ENCODE measurements at places on chromosomes 1 and 21. TPM values are rescaled to one million over a fixed set of nuclear protein-coding genes. Genes with fewer than 3 reads are reported as not detected.

DNA sequence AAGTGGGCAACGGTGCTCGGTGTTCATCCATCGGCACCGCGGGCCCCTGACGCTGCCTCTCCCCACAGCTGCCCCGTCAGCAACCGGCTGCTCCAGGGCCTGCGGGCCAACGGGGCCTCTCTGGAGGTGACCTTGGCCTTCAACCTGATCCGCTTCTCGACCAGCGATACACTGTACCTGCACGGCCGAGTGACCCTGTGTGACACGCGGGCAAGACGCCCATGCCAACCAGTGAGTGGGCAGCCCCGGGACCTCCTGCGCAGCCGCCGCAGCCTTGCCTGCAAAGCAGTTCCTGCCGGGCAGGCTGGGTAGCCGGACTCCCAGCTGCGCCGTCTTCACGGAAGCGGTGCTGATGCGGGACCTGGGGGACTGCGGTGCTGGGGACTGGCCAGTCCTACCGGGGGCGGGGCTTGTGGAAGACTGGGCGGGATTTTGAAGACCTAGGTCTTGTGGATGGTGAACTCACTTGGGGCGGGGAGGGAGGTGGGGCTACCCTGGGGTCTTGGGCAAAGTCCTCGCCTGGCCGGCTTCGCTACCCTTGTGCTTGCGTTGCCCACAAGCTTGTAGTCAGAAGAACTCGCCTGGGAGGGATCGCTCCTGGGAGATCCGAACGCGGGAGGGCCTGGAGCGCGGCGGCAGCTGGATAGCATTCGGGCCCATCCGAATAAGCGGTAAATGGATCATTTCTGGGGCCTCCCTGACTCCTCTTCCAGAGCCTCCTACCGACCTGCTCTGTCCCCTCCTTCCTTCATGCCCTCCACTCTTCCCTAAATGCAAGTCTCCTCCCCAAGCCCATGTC, 8.8 kb upstream of the CEP85 start:
- DNase-seq, result peak; percentile 85
- no peaks in the 10 kb centered on the region for H3K36me3 ChIP-seq
- H3K27ac ChIP-seq, result peak overlapping the region; percentile 24
- H3K4me1 ChIP-seq, result no peaks in the 10 kb centered on the region
- no peaks in the 10 kb centered on the region for H3K27me3 ChIP-seq
- peak overlapping the region; percentile 74 for H3K4me3 ChIP-seq

- no peaks in the 10 kb centered on the region for H3K36me3 ChIP-seq
- H3K27me3 ChIP-seq, result no peaks in the 10 kb centered on the region
- DNase-seq, result no peak
- no peak overlapping the region for H3K4me3 ChIP-seq
- no peak overlapping the region for H3K27ac ChIP-seq
- H3K4me1 ChIP-seq, result no peaks in the 10 kb centered on the region
Measured at GRCh38 chr21:28833182-28833581, 159.5 kb downstream of the LTN1 start.

GRCh38 chr1:26537951-26538352, 8.4 kb downstream of the RPS6KA1 start:
- H3K4me1 ChIP-seq, result no peaks in the 10 kb centered on the region
- H3K27ac ChIP-seq, result no peak overlapping the region
- no peaks in the 10 kb centered on the region for H3K36me3 ChIP-seq
- no peak overlapping the region for H3K4me3 ChIP-seq

GRCh38 chr1:99745061-99745460, 21.4 kb downstream of the FRRS1 start:
- H3K27me3 ChIP-seq, result no peaks in the 10 kb centered on the region
- no peak overlapping the region for H3K4me3 ChIP-seq
- H3K4me1 ChIP-seq, result peaks cover 6% of the 10 kb centered on the region
- peaks cover 3% of the 10 kb centered on the region for H3K36me3 ChIP-seq
- no peak overlapping the region for H3K27ac ChIP-seq
- DNase-seq, result no peak

GRCh38 chr1:53348486-53349368, 20.9 kb upstream of the LRP8 start:
- H3K4me3 ChIP-seq, result no peak overlapping the region
- no peaks in the 10 kb centered on the region for H3K36me3 ChIP-seq
- H3K27me3 ChIP-seq, result no peaks in the 10 kb centered on the region
- H3K4me1 ChIP-seq, result no peaks in the 10 kb centered on the region
- DNase-seq, result no peak

GRCh38 chr21:41751611-41752011, 15.2 kb downstream of the RIPK4 start:
- no peaks in the 10 kb centered on the region for H3K27me3 ChIP-seq
- H3K4me1 ChIP-seq, result no peaks in the 10 kb centered on the region
- no peaks in the 10 kb centered on the region for H3K36me3 ChIP-seq

DNA sequence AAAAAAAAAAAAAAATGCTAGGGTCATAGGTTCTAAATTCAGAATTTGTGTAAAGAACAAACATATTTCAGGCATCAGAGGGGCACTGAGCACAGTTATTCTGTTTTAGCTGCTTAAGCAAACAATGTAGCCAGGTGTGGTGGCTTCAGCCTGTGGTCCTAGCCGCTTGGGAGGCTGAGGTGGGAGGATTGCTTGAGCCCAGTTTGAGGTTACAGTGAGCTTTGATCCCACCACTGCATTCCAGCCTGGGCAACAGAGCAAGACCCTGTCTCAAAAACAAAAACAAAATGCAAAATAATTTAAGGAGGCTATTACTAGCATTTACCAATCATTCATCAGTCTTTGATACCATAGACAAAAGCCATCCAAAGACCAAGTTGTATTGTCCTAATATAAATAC, 49.7 kb upstream of the CDC42BPA start:
- no peaks in the 10 kb centered on the region for H3K36me3 ChIP-seq
- H3K27me3 ChIP-seq, result no peaks in the 10 kb centered on the region
- no peak overlapping the region for H3K4me3 ChIP-seq

GRCh38 chr1:36350659-36351226, 27.3 kb upstream of the EVA1B start:
- peak overlapping the region; percentile 82 for H3K27ac ChIP-seq
- H3K27me3 ChIP-seq, result no peaks in the 10 kb centered on the region
- no peak for DNase-seq
- H3K36me3 ChIP-seq, result peaks cover 11% of the 10 kb centered on the region

DNA sequence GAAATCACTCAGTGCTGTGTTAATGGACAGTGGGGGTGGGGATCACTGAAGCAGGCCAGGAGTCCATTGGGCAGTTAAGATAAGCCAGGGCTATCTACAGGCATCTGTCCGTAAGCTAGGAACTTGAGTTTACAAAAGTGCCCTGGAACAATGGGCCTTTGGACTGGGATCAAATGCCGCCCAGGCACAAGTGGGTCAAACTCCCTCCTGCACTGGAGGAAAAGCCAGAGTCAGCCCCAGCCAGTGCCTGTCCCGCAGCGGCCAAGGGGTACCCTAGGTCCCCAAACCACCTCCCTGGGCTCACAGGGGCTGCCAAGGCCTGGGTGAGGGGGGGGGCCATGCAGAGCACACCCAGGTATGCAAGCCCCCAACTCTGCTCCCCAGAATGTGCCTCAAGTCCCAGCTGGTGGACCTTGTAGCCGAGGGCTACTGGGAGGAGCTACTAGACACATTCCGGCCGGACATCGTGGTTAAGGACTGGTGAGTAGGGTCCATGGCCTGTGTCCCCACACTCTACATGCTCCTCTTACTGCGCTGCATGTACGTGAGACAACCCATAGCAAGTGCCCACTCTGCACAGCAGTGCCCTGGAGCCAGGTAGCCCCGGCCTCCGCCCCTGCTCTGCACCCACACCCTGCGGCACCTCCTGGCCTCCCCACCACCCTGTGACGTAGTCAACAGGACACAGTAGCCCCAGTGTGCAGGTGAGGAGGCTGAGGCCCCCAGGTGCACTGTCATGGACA, 7.7 kb downstream of the FBXO6 start:
- H3K27me3 ChIP-seq, result no peaks in the 10 kb centered on the region
- H3K36me3 ChIP-seq, result no peaks in the 10 kb centered on the region
- DNase-seq, result no peak
- no peak overlapping the region for H3K4me3 ChIP-seq

DNA sequence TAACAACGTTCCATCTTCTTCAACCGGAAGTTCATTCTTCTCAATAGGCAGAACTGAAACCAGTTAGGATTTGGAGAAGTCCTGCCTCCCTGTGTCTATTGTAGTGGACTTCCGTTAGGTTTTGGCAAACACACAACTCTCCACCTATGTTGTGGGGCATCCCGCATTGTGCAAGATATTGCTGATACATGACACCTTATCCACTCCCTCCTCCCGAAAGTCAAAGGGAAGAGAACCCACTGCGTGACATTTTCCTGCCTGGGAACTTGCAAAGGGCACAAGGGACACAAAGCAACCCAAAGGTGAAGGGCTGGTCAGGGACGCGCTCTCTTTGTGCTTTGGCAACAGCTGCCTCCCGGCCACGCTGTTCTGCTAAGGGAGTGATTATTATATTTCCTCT, 164.8 kb downstream of the TPR start:
- no peak overlapping the region for H3K27ac ChIP-seq
- H3K36me3 ChIP-seq, result no peaks in the 10 kb centered on the region
- H3K27me3 ChIP-seq, result no peaks in the 10 kb centered on the region
- no peak overlapping the region for H3K4me3 ChIP-seq
- no peaks in the 10 kb centered on the region for H3K4me1 ChIP-seq
- DNase-seq, result no peak

- H3K27ac ChIP-seq, result no peak overlapping the region
- no peak for DNase-seq
- H3K36me3 ChIP-seq, result no peaks in the 10 kb centered on the region
- no peaks in the 10 kb centered on the region for H3K4me1 ChIP-seq
- no peak overlapping the region for H3K4me3 ChIP-seq
Measured at GRCh38 chr1:227470688-227471087, 92.7 kb upstream of the ZNF678 start.

DNA sequence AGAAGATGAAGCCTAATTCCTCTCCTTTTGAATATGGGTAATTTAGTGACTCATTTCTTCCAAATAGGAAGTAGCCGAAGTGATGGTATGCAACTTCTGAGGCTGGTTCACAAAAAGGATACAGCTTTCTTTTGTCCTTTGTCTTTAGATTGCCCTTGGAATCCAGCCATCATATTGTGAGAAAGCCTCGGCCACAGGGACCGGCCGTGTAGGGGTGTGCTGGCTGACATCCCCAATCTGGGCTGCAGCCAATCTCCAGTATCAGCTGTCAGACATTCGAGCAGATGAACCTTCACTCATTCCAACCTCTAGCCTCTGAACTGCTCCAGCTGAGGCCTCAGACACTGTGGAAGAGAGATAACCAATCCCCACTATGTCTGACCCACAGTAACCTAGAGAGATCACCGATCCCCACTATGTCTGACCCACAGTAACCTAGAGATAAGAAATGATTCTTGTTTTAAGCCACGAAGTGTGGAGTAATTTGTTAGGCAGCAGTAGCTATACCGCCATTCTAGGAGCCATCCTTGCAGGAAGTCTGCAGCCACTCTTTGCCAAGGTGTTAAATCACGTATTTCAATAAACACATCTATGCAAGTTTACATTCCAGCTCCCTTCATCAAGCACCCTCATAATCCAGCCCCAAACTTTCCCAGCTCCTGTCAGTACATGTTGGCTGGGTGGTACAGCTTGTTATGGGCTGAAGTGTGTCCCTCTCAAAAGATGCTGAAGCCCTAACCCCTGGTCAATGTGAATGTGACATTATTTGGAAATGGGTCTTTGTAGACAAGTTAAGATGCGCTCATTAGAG, 2.9 kb upstream of the DIP2A start:
- DNase-seq, result no peak
- H3K4me3 ChIP-seq, result no peak overlapping the region
- H3K27me3 ChIP-seq, result no peaks in the 10 kb centered on the region
- H3K4me1 ChIP-seq, result peaks cover 42% of the 10 kb centered on the region
- H3K27ac ChIP-seq, result peak overlapping the region; percentile 85

DNA sequence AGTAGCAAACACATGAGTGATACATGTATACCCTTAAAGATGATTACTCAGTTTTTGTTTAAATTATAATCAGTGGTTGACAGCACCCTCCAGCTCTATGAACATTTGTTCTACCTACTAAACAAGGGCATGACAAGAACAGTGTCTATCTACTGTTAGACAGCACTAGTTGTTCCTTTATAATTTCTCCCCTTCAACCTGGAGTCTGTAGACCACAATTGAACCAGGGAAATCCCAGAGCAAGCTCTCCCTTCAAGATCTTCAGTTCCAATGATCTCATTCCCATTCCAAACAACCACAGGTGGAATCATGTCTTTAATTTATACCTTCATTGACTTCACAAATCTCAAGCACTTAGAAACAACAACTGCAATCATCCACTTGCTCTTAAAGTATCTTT, 216.1 kb downstream of the HHIPL2 start:
- no peaks in the 10 kb centered on the region for H3K36me3 ChIP-seq
- peaks cover 3% of the 10 kb centered on the region for H3K27me3 ChIP-seq
- no peaks in the 10 kb centered on the region for H3K4me1 ChIP-seq
- no peak overlapping the region for H3K27ac ChIP-seq
- no peak for DNase-seq

DNA sequence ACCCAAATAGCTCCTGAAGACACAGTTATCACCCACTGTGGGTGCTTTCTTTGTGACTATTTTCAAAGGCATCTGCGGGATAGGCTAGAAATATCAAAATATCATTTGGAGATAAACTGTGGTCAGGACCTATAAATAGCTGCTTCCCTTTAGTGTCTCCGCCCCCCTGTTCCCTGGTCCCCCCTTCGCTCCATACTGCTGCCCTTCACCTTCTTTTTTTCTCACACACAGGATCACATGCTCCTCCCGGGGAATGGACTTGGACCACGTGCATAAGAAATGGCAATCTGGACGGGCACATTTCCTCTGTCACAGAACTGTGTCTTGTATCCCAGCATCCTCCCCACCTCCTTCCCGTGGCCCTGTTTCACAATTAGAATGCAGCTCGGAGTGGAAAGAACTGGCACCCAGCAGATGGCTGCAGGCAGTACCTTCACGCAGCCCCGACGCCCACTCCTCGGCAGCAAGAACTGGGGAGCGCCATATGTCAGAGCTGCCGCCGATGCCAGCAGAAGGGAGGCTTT, 68.8 kb upstream of the SSX2IP start:
- no peaks in the 10 kb centered on the region for H3K36me3 ChIP-seq
- no peaks in the 10 kb centered on the region for H3K4me1 ChIP-seq
- H3K4me3 ChIP-seq, result peak overlapping the region; percentile 44
- no peaks in the 10 kb centered on the region for H3K27me3 ChIP-seq
- H3K27ac ChIP-seq, result no peak overlapping the region

GRCh38 chr1:198199105-198199504, 42.3 kb downstream of the NEK7 start:
- H3K27ac ChIP-seq, result no peak overlapping the region
- H3K4me3 ChIP-seq, result no peak overlapping the region
- peaks cover 30% of the 10 kb centered on the region for H3K4me1 ChIP-seq
- no peaks in the 10 kb centered on the region for H3K36me3 ChIP-seq

Gene SAMD11
- 0.37 TPM for total RNA-seq

Gene GPR137B
- total RNA-seq, result 1.9 TPM

Gene TNFSF4
- 0.20 TPM for total RNA-seq

Gene FAM3B
- total RNA-seq, result not detected

Gene FAM163A
- 0.52 TPM for total RNA-seq

Gene SNAPIN
- 53.9 TPM for total RNA-seq

Gene TMEM52
- 37.2 TPM for total RNA-seq

Gene KCNE2
- total RNA-seq, result 0.44 TPM

Gene RAB25
- not detected for total RNA-seq

Gene CLCA4
- total RNA-seq, result not detected

Data from psoas muscle (tissue), 8 donors.